RKO (cell line): ENCODE measurements at places on chromosomes 11 and 22.

DNA sequence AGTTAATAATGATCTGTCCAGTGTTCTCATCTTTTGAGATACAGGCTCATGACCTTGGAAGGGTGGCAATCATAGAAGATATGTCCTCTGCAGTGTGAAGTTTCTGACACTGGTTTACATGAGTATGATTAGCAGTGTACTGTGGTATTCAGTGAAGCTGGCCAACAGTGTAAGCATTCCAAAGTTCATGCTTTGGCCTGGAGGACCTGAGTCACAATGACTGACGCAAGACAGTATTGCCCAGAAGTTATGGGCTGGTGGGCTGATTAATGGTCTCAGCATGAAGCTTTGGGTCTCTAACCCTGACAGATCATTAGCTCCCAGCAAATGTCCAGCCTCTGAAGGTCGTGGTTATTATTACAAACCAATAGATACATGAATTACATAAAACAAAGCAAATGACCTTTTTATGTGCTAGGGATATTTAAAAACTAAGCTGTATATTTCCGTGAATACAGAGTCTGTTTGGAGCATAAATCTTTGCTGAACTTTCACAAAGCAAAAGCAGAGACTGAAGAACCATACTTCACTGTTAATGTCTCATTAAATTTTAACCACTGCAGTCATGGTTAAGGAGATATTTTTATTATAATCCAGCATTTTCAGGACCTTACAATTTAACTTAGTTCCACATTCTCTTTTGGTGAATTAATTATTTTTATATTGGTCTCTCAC is 28.3 kb upstream of the USP47 start:
- peak; percentile 76 for DNase-seq

GRCh38 chr11:94549146-94549545 is 5.4 kb downstream of the FUT4 start:
- no peak for DNase-seq

DNA sequence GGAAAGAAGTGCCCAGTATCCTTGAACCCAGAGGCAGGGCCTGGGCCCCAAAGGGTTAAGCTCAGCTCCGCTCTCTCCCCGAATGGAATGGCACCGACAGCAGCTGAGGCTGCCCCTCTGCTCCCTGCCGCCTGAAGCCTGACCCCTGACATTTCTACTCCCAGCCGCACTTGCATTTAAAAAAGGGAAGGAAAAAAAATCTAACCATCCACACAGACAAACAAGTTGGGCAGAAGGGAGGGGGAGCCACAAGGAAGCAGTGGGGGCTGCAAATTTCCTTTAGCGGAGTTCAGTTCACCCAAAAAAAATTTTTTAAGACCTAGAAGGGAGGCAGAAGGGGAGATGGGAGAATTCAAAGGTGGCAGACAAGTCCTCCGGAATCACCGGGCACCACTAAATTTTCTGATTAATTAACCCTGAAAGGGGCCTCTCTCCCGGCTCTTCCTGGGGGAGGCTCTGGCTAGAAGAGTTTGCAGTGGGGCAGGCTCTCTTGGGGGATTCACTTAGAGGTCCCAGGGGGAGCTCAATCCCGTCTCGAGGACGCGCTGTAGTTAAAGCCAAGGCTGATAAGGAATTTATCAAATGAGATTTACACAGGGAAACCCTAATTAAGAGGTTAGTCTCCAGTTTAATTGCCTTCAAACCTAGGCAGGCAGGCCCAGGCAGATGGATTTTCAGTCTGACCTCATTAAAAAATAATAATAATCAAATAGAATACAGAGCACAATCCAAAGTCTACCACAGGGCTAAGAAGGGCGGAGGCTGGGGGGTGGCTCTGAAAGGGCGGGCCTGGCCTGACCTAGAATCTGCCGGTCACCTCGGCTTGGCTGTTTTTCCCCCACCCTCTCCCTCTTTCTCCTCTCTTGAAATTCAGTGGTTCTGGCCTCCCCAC is 25.6 kb downstream of the MN1 start:
- no peak for DNase-seq

GRCh38 chr11:4704054-4704789 is at the start of gene MMP26:
Gene MMP26 (plus strand): TSS chr11:4704784.
- no peak for DNase-seq

DNA sequence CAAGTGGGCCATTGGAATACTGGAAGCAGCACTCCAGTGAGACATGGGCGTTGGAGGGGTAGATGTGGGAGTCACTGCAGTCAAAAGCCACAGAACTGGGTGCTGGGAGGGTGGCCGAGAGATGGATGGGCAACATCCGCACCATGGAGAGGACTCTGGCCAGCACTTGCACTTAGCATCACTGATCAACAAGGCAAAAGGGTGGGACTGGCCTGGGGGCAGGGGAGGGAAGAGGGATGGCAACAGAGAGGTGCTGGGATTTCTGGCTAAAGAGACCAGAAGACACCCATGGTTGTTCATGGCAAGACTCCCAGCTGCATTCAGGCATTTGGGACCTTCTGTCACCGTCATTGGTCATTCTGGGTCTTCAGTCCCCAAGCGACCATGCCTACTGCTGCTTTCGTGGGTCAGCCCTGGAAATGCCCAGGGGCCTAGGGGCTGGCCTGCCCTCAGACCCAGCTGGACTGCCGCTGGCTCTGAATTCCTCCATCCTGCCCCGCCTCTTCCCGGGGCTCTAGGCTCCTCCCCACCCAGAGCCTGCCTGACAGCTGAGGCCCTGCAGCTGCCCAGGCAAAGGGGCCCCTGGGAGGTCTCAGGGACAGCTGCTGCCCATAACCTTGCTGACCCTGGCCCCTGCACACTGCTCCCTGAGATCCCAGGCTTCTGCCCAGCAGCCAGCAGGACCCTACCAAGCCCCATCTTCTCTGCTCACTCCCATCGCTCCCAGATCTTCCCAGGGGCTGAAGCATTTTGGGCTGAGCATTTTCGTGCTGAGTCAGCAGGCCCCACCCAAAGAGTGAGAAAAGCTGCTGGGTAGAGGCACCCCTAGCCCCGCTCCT is 13.0 kb upstream of the CDC42EP2 start:
- no peak for DNase-seq

GRCh38 chr11:128796270-128796669 is 70.8 kb downstream of the KCNJ1 start:
- no peak for DNase-seq

GRCh38 chr11:102831128-102831488 is 12.3 kb downstream of the MMP3 start:
- DNase-seq: no peak

- DNase-seq: no peak
These were observed 30.6 kb downstream of the PAX6 start for GRCh38 chr11:31780480-31780971.

DNA sequence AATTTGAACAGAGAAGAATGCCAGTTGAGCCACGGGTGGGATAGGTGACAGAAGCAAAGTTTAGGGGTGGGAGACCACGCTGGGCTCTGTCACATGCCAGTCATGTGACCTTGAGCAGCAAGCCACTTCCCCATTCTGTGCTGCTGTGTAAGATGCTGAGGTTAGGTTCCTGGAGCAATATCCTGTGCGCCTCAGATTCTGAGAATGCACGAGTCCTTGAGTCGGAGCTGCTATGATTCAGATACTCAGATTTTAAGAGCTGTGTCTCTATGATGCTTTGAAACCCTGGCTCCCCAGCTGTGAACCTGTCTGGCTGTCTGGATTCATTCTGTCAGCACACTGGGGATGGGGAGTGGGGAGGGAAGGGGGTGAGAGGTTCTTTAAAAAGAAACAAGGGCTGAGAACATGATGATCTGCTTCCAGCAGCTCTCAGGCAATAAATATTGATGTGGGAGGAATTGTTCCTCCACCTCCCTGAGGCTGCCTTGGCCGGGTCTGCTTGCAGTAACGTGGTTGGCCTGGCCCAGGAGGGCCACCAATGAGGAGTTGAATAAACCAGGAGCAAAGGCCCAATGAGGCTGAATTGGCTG is 24.0 kb downstream of the SLCO2B1 start:
- DNase-seq: peak; percentile 33

DNA sequence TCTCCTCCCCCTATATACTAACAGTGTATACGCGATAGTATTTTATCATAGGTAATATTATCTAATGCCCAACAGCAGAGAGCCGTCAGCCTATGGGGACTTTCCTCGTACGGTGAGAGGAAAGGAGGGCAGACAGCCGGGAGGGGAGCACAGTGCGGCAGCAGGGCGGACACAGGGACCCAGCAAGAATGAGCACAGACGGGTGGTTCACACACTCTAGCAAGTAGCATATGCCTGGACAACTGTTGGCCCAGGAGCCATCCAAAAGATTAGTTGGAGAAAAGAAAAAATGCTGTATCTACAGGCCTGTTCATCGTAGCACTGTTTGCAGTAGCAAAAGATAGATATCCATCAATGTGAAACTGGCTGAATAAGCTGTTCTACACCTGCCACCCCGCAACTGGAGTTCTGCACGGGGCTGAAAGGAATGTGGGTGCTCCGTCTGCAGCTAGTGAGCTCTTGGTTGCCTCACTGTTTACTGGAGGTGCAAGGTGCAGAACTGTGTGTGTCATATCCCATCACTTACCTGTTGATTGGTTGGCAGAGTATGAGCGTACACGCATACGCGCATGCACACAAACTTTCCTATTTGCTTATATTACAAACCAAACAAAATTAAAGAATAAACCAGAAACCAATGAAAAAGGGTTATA is 324.3 kb downstream of the TBC1D22A start:
- no peak for DNase-seq

DNA sequence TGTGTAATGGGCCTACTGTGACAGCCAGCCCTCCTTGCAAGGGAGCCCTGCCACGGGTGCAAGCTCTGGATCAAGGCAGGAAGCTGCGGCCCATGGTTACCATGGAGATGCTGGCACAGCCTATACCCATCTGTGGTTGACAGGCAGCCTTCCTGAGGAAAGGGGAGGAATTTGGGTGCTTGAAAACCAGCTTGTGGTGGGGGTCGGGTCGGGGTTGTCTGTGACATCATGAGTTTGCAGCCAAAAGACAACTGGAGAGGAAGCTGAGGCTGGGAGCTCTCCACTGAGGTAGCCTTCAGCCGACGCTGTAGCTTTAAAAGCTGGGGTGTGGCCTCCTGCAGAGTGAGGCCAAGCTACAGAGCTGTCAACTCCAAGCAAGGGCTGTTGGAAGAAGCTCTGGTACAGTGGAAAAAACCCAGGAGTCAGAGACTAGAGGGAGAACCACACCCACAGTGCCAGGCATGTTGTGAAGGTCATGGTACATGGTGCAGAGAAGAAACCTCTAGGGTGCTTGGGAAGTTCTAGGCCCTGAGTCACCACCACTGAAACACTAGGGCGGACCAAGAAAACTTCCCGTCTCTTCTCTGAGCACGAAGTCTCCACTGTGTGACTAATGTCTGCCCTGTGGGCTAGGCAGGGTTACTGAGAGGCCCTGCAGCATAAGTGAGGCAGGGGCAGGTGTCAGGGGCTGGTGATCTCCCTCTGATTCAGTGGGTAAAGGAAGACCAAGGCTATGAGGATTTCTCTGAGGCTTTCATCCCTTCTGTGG is 10.8 kb upstream of the LDHA start:
- peak; percentile 79 for DNase-seq
